Activated CD4-positive, alpha-beta T cell treated with anti-CD3 and anti-CD28 coated beads for 4 hours (primary cell): ENCODE measurements at places on chromosomes 12 and 14.

DNA sequence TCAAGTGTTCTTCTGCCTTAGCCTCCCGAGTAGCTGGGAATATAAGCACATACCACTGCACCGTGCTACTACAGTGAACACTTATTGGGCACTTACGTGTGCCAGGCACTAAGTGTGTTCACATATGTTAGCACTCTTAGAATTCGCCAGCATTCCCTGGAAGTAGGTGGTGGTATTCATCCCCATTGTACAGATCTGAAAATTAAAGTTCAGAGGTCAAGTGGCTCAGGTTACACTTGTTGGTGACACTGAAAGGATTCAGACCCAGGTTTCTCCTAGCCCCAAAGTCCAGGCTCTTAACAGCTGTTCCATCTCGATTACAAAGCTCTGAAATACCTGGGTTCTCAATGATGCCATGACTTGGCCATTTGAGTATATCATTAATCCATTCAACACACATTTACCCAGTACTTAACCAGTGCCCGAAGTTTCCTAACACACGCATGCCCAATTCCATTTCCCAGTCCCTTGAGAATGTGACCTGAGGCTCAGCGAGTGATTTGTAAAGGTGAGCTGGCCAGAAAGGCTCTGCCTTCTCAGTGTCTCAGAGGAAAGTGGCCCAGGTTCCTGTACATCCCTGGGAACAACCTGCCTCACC, 4.8 kb downstream of the MVK start:
- DNase-seq: no peak

GRCh38 chr14:94056579-94057308, 24.3 kb downstream of the DDX24 start:
- no peak for DNase-seq

- DNase-seq: no peak
Observed at GRCh38 chr12:100987552-100988521, 193.3 kb downstream of the ANO4 start.

GRCh38 chr14:39683691-39684260, 251.5 kb upstream of the FBXO33 start:
- no peak for DNase-seq

DNA sequence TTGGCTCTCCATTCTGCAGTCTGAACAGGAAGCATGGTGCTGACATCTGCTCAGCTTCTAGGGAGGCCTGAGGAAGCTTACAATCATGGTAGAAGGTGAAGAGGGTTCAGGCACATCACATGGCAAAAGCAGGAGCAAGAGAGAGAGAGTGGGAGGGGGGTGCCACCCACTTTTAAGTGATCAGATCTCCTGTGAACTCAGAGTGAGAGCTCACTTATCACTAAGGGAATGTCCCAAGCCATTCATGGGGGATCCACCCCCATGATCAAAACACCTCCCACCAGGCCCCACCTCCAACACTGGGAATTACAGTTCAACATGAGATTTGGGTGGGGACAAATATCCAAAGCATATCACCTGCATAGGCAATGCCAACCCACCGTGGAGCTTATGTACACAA, 9.8 kb upstream of the GNG2 start:
- DNase-seq: no peak

DNA sequence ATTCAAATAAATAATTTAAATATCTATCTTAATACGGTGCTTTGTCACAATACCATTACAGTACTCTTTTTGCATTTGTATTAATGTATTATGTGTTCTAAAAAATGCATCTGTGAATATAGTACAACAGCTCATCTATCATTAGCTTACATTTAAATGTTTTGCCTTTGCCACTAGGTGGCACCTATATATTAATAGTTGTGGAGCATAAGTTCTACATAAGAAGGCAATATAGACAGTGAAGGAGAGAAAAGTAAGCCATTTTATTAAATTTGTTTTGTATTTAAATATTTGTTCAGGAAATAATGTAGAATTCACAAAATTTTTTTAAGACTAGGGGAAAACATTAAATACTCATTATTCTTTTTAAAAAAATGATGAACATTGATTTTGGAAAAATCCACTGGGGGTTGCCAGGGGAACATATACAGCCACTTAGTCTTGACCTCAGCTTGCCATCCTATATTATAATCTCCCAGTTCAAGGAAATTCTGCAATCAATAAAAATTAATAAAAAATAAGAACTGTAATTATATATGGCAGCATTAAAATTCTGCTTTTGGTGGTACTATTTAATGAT, 9.8 kb downstream of the CCER1 start:
- no peak for DNase-seq
